ENCODE measurements at places on chromosomes 2 and 18.

- no peak for DNase-seq
Observed at GRCh38 chr2:114468343-114468742, 25.9 kb downstream of the DPP10 start.

- no peak for DNase-seq
Observed at GRCh38 chr2:55869637-55870325, 53.8 kb downstream of the EFEMP1 start.

DNA sequence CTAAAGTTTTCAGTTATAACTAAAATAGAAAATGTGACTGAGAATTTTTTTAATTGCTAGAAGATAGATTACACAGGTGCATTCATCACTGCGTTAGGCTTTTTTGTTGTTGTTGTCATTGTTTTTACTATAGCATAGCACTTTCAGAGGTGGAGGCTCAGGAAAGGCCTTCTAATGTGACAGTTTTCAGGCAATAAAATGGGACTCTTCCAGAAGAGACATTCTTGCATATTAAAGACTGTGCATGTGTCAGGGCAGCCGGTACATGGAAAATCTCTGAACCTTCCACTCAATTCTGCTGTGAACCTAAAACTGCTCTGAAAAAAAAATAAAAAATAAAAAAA, 175.2 kb downstream of the METTL4 start:
- no peak for DNase-seq

GRCh38 chr2:201807452-201807999, 1.2 kb downstream of the CDK15 start:
- DNase-seq: no peak

DNA sequence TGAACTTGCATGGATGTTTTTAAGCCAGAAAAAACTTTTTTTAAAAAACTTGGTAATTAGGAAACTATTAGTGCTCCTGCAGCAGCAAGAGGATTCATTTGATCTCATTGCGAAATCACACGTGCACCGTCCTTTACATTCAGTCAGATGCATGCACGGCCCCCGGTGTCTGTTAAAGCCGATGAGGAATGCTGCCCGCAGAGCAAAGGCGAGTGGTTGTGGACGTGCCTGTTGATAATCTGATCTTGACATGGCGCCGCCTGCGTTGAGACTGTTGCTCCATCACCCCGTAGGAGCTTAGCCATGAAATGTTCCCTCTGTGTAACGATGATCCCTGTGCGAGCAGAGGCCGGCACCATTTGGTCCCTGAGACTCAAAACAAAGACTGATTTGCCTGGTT, 300.0 kb downstream of the GBX2 start:
- no peak for DNase-seq

GRCh38 chr2:220246386-220246785, 619.0 kb downstream of the SLC4A3 start:
- no peak for DNase-seq

DNA sequence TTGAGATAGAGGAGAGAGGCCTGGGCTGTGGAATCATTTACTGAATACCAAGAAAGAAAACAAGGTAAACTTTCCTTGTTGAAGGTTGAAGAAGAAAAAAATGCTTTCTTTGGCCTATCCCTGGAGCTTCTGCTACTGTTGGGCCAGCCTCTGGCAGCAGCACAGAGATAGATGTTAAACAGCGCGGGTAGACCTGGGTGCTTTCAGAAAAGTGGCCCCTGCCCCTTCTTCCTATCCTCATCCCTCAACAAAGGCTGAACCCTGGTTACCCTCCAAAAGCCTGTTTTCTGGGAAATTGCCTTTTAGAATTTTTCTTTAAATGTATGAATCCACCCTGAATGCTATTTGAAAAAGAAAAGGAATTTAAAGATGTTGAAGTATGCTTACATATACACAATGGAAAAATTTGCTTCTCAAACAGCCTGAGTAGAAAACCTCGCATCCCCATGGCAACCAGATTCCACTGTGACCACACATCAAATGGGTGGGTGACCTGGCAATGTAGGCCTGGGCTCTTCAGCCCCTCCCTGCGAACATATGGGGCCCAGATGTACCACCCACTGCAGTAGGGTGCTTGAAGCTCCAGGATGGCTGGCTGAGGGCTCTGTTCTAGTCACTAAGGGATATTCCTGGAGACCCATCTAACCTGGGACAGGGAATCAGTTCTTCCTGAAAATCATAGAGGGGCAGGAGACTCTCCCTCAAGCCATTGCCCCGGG, 23.4 kb upstream of the CHRNA1 start:
- no peak for DNase-seq

- no peak for DNase-seq
Observed at GRCh38 chr18:73535189-73535588, 612.4 kb downstream of the FBXO15 start.

DNA sequence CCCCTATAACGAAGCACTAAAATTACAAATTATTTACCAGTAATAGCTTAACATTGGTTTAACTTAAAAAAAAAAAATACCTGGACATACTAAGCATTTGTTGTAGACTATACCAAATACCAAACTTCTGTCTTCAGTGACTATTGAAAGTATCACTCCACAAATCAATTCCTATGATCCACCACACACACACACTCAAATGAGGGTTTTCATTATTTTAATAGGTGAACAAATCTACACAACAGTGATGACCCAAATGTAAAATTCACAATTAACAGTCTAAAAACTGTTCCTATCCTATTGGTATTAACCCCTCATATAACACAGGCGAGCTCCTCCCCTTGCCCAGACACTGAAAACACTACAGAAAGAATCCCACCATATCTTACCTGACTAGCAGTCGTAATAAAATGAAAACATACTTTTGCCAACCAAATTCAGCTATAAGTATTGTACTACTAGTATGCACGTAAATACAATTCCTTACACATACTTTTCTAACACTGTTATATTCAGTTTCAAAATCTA, 2.5 kb downstream of the SP3 start:
- DNase-seq: no peak

GRCh38 chr18:74540652-74541421, 6.5 kb downstream of the CNDP1 start:
- no peak for DNase-seq
